ENCODE measurements at places on chromosomes 4 and X.
A peak's percentile ranks its signal among the peaks of the same experiment; 100 is the strongest.

- no peak for DNase-seq
These were observed 103.8 kb upstream of the CXCL13 start for GRCh38 chr4:77501851-77502250.

- DNase-seq, result peak; percentile 16
These were observed 5.2 kb upstream of the ARX start for GRCh38 chrX:25020905-25021449.

DNA sequence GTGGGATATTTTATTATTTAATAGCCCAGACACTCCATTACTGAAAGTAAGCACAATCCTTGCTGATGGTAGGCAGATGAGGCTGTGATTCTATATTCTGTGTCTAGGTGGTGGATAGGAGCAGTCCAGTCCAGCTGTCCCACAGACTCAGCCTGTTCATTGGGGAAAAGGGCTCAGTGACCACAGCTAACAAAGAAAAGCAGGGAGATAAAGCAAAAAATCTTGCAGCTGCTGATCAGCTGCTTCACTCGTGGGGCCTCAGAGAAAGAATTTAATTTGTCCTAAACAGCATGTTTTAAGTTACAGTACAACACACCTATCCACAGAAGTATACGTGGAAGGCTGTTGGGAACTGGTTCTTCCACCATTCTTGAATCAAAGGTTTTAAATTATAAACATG lies 40.7 kb upstream of the ANK2 start:
- no peak for DNase-seq

- DNase-seq, result no peak
These were observed 4.0 kb upstream of the PRDM5 start for GRCh38 chr4:120926358-120927025.

DNA sequence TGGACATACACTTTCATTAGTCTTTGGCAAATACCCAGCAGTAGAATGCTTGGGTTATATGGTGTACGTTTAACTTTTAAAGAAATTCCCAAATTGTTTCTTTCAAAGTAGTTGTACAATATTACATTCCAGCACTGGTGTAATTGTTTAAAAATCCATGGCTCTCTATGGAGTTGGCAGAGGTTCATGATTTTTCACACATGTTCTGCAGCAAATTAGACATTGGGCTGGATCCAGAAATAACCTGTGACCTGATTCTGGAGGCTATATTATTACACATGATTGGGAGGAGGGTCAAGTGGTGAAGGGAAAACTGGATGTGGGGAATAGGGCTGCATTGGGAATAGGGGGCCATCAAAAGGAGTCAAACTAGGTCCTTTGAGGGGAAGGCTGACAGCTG lies 41.9 kb downstream of the MAMLD1 start:
- no peak for DNase-seq

- DNase-seq, result no peak
These were observed 126.9 kb downstream of the ELOVL6 start for GRCh38 chr4:110071466-110071865.

DNA sequence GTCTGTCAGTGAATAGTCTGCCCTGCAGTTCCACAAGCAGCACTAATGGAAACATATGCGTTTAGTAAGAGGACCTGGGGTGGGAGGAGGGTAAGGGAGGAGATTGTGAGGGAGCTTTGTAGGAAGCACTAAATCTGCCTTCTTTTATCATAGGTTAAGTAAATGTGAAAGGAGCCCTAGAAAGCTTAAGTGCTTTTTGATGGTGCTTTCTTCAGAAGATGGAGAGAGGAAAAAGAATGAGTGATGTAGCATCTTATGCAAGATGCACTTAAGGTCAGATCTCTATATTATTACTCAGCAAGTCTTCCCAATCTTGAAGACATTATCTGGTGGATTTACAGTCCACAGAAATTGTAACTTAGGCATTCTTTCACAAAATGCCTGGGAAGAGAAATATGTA lies 322.7 kb downstream of the PDHA2 start:
- no peak for DNase-seq

DNA sequence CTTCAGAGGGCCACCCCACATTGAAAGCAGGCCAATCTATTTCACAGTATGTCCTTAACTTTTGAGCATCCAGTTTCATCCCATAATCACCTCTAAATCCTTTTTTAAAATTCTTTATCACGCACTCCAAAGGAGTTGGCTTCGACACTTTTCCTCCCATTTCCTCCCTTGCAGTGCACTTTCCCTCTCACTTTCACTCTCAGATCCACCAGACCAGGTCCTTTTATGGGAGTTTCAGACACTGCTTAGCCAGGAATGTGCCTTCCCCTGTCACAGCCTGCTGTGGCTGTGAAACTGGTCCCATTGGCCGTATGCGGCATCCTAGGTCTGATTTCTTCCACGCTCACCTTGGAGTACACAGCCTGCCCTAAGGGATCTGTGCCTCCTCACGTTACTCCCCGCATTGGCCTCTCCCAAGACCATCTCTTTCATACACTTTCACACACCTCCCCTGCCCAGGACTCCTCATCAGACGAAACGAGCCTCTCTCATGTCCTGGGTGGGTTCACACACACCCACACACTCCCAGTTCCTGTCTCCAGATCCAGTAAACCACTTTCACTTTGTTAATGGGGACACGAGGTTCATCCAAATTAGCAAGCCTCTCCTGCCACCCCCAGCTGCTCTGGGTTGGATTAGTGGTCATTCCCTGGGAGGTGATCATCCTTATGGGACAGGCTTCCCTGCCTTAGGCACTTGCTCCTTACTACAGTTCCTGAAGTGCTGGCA lies 10.0 kb upstream of the RHOXF2B start:
- no peak for DNase-seq

DNA sequence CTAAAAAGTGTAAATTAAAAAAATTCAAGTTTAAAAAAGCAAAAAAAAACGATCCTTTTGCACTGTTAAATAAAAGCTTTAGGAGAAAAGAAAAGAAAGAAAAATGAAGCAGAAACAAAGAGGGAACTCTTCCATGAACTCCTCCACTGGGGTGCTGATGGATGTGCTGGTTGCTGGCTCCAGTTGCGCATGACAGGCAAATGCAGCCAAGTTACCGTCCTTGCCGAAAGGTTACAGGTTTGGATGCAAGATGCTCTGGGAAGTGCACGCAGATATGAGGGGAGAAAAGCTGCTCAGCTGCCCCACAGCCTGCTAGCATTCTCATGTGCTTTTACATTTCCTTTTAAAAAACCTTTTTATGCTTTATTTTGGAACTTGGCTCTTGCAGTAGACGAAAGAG lies 58.5 kb downstream of the HADH start:
- no peak for DNase-seq

DNA sequence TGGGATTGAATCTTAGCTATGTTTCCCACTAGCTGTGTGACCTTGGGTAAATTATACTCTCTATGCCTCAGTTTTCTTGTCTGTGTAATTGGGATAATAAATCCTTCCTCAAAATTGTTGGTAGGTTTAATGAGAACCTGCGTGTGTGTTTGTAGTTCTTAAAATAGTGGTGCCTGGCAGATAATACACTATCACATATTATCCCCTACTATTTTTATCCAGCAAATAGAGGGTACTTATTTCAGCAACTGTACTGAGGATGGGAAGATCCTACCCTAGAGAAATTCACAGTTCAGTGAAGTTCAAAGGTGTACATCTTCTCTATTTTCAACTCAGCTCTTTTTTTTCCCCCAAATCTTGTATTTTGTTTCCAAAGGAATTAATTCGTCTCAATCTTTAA lies 17.2 kb downstream of the ABHD18 start:
- DNase-seq, result no peak

DNA sequence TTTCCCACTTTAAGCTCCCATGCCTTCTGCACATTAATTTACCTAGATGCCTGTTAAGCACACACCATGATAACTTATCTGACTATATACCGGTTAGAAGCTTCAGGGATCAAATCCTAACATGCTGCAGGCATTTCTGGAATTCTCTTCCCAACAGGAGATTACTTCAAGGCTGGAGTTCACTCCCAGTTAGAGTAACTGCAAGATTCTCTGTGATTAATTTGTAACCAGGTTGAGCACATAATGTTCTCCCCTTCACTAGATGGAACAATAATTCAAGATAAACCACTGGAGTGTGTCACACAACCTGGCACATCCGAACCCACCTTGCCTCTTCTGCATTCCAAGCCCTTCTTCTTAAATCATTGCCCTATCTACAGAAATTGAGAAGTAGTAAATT lies 11.8 kb upstream of the UGT2A3 start:
- DNase-seq, result no peak

DNA sequence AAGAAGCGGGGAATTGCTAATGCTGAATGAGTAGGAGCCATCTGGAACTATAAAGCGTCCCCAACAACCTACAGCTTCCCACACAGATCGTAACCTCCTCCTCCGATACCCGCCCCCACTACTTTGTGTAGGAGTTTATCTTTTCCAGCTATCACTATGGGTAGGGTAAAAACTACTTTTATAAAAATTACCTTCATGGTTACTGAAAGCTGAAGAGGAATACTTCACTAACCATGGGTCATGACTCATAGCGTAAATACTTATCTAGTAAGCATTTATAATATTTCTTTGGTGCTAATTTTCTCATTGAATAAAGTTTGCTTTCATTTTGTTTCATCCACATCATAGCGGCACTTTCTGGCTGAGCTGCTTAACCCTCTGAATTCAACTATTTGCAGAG lies 79.4 kb upstream of the TNIP3 start:
- DNase-seq, result no peak

DNA sequence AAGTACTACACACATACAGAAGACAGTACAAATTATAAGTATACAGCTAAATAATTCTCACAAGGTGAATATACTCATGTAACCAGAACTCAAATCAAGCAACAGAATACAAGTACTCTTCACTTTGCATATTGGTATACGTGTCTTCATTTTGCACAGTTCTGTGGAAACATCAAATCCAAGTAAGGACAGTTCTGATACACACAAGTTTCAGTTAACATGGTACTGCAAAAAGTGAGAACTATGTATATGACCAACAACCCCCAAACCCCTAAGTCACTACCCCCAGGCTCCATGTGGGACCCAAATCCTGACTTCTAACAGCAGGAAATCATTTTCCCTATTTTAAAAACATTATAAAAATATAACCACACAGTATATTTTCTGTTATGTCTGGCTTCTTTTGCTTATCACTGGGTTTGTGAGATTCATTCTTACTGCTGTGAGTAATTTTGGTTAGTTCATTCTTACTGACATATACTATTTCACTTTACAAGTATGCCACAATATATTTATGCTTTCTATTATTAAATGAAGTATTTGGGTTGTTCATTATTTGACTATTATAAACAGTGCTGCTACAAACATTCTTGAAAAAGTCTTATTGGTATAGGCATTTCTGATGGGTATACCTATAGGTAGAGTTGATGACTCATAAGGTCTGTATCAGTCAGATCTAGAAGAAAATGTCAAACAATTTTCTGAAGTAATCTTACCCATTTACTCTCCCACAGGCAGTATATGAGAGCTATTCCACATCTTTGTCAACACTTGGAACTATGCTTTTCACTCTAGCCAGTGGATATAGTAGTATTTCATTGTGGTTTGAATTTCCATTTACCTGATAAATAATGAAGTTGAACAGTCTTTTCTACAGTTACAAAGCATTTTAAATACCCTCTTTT lies 47.0 kb downstream of the SCLT1 start:
- no peak for DNase-seq

DNA sequence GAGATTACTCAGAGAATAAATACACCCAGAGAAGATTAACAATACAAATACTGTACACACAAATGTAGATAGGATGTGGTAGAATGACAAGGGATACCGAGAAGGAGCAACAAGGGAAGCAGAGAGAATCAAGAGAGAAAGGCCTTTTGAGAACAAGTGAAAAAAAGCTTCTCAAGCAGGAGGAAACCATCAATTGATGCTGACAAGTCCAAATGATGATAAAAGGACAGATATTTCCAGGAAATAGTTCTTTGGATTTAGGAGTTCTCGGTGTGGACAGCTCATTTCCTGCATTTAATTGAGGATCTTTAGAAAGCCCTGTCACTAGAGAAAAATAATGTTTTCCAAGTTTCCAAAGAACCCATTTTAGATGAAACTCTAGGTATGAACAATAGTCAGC lies 48.1 kb downstream of the NPY5R start:
- no peak for DNase-seq

DNA sequence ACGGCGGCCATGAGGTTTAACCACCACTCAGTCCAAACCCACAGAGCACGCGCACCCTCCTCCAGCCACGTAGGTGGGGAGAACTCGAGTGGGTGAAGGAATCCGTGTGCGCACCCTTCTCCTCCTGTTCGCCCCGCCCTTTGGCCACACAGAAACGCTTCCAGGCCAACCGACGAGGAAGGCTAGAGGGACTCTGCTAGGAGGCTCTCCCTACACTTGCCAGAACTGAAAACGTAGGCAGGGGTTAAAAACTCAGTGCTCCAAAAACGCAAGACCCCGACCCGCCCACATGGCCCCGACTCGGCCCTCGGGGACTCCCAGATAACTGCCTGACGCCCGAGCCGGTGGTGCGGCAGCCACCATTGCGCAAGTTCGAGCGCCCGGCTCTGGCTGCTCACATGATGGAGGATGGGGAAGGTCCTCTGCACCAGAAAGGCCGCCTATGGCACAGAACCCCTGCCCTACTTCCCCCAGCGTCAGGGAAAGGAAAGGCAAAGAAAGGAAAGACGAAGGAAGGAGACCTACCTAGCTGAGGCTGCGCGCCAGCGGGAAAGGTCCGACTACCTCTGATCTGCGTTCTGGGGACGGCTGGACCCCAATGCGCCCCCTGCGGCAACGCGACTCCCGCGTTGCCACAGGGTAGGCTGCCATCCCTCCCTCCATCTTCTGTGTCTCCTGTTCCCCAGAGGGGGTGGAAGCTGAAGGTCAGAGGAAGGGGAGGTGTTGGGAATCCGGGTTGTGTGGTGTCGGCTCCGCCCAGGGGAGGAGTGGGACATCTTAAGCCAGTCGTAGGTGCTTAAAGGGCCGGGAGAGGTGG lies 201.9 kb upstream of the AGTR2 start:
- peak; percentile 73 for DNase-seq
